Astrocyte of the hippocampus (primary cell): ENCODE measurements at places on chromosomes 3 and 15.

DNA sequence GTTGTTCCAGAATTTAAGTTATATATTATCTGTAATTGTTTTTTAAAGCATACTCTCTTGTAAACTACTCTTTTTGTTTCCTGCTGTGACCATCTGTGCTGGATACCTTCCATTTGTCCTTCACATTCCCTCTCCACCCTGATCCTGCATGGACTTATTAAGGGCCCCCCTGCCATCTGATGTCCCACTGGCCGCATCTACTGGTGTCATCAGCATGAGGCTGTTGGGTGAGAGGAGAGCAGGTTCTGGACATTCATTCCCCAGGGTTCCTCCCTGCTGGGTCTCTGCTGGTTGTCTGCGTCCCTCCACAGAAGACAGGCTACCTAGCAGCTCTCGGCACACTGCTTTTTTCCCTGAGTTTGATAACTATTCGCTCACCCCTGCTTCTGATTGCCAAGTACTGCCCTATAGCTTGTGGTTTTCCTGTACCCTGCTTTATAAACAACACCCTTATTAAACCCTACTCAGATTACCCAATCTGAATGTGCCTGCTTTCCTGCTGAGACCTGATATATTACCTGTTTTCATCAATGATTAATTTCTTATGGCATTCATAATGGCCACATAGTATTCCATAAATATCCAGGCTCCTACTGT is 7.7 kb downstream of the CMTM8 start:
- DNase-seq = no peak

DNA sequence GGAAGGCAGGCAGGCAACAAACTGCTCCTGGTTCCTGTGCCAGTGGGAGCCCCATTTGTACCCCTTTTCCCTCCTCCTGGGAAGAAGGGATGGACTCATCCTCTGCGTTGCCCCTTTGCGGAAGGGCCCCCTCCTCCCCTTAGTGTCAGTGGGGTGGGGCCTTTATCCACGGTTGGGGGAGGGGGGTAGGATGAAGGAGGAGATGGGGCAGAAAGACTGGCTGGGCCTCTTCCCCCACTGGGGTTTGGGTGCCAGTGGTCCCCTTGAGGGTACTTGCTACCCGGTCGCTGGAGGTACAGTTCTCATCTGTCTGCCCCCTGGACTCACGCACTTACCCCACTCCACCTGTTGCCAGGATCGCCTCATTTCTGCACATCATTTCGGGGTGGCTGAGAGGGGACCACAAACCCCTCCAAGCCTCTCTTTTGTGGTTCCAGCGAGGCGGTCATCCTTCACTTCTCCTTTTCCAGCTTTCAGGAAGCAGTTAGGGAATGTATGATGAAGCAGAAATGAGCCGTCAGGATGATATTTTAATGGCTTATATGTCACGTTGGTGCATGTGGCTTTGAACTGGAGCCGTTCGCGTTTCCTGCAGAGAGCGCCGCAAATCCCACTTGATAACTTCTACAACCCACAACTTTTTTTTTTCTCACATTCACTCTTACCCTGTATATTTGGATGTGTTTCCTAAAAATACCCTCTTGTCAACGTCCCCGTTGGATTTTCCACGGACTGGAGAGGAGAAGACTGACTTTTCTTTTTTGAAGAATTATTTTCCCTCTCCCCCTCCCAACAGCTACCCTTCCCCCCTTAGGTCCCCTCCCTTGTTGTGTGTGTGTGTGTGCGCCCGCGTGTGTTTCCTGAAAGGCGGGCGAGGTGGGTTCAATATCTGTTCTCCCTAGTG is at the start of gene ZIC4:
Gene ZIC4, minus strand, starts transcription at position 516 of the 904 bp plus-strand sequence. CDS start 3,746 bp downstream, outside the sequence.
- no peak for DNase-seq

DNA sequence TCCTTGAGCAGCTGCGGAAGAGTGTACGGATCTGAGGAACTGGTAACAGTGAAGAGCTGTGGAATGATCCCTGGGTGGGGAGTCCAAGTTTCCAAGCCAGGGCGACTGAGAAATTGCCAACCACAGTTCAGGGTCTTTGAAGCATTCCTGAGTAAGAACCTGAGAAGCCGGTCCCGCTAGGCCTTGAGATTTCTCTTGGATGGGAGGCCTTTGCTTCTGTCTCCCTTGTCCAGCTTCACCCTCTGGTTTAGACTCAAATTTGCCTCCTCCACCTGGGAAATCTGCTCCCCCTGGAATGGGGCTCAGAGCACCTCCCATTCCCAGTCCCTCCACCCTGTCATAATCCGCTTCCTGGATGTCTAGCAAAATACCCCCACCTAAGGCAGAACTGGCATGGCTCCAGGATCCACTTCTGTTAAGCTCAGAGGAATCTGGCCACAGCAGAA is 127.7 kb upstream of the DLG1 start:
- peak; percentile 90 for DNase-seq

GRCh38 chr15:92614301-92614700 is 41.3 kb downstream of the FAM174B start:
- no peak for DNase-seq

DNA sequence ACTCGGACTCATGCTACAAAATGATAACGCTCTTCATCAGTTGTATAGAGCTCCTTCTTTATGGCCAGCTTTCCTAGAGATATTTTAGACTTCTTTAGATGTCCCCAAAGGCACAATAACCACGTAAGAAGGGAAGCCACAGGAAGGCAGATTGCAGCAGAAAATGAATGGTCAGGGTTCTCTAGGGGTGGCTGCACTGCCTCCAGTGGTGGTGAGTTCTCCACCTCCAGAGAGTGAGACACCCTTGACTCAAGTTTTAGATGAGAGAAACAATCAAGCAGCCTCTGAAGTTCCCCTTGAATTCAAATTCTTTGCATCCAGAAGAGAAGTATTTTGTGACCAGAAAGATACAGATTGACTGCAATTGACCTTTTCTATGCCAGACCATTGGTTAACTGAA is 191.5 kb downstream of the TP63 start:
- no peak for DNase-seq

DNA sequence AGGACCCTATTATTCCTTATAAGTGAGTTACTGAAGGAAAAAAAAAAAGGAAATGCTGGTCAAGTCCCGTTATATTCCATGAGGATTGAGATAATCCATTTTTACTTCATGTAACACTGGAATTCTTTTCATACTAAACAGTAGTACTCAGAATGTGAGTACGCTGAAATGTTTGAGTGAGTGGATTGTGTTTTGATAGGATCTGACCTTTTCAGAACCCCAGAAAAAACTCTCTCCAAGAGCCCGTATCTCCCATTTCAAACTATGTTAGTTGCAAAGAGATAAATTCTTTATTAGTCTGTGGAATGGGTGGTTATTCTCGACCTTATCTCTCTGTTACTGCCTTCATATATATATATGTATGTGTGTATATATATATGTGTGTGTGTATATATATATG is 2.5 kb upstream of the LPP start:
- peak; percentile 46 for DNase-seq

- DNase-seq = no peak
Measured at GRCh38 chr15:40128766-40129660, 20.3 kb upstream of the BMF start.

GRCh38 chr3:113374078-113374477 is 67.2 kb downstream of the CFAP44 start:
- no peak for DNase-seq

DNA sequence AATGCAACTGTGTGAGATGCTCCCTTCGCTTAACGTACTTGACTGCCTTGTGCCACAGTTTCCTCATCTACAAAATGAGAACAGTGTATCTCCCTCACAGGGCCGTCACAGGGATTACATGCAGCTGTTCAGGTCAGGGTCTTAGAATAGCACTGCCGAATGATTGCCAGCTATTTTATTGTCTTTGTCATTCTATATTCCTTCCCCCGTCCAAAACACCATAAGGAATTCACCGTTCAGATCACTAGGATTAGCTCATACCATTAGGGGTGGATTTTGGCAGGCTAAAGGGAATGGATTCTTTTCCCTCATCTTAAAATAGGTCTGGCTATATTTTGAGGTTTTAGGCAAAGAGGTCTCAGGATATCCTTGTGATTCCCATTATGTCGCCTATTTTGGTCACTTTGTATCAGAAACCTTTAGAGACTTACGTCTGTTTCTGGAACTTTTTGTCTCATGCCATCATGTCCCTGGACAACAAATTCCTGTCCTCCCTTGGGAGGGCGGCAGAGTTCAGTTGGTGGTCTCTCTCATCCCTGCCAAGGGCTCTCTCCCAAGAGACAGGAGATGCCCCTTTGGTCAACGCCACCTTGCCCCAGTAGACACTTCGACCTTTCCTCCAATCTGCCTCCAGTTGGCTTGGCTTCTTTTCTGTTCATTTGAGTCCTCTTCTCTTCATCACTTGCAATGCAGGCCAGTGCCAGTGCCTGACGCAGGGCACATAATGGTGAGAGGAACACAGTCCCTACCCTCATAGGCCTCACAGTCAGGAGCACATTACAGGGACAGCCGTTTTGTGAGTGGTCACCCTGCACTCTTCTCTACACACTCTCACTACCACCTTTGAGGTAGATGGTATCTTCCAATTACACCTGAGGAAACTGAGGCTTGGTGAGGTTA is 171.6 kb upstream of the BHLHE40 start:
- no peak for DNase-seq

DNA sequence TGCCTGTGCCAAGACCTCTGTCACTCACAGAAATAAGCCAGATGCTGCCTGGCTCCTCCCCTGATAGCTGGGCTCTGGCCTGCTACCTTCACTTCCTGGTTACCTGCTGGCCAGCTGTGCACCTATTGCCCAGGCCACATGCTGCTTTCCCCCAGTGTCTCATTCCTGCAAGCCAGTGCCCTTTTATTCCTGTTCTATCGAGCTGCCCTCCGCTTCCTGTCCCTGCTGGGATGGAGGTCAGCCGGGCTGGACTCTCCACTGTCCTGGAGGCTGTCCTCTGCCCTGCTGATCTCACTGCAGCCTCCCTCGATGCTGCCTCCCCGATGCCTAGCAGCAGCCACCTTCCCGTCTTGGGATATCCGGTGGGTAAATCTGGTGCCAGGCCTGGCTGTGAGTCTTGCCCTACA is 37.0 kb upstream of the SNRPA1 start:
- no peak for DNase-seq

- no peak for DNase-seq
Measured at GRCh38 chr3:47019201-47019600, 39.7 kb downstream of the NBEAL2 start.

- peak; percentile 57 for DNase-seq
Measured at GRCh38 chr3:128317101-128317697, 149.5 kb downstream of the DNAJB8 start.

DNA sequence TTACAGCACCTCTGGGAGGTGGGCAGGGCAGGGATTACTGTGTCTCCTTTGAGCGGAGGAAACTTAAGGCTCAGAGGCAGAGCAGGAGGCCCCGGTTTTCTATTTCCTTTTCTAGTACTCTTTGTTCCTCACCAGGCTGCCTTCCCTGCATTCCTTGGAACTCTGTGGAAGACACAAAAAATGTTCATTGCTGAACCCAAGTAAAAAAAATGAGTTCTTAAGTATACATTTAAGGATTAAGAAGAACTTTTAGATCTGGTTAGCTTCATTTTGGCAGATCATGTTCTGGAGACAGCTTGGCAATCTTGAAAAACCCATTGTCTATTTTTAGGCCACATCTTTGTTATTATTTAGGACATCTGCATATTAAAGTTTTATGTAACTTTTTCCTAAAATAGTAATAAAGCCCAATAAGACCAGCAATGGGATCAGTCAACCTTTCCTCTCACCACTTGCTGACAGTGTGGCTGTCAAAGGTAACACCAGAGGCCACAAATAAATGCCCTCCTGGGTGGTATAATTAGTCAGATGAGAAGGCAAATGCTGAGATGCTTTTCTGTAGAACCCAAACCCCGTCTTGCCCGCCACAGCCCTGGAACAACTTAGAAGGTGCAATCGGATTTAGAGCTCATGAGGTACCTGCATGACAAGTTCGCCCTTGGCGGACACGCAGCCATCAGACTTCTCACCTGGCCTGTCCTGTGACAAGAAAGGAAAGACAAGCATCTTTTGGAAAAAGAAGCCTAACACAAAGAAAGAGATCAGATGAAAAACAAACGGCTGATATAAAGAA is 97.2 kb downstream of the DGKG start:
- DNase-seq = no peak

DNA sequence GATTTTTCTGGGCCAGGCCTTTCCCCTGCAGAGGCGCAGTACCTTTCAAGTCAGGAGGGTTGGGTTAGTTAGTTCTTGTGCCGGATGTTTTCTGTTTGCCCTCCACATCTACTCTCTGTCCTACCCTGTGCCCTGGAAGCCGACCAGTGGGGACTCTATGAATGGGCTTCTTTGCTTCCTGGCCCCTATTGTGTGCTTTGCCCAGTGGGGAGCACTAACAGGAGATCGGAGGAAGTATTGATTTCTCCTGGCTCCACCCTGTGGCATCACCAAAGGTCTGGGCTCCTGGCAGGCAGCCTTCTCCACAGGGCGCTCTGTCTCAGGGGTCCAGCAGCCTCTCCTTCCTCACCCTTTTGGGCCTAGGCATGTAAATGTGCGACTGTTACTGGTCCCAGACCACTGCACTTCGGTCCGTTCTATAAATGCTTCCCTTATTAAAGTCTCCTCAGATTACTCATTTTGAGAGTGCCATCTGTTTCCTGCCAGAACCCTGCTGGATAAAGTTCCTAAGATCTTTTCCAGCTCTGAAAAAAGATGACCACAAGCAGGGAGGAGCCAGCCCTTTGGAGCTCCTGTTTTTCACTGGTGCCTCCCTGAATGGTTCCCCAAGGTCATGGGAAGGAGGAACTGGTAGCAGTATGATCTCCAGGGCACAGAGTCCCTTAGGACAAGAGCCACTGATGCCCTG is 44.5 kb downstream of the CTDSPL start:
- peak; percentile 68 for DNase-seq

DNA sequence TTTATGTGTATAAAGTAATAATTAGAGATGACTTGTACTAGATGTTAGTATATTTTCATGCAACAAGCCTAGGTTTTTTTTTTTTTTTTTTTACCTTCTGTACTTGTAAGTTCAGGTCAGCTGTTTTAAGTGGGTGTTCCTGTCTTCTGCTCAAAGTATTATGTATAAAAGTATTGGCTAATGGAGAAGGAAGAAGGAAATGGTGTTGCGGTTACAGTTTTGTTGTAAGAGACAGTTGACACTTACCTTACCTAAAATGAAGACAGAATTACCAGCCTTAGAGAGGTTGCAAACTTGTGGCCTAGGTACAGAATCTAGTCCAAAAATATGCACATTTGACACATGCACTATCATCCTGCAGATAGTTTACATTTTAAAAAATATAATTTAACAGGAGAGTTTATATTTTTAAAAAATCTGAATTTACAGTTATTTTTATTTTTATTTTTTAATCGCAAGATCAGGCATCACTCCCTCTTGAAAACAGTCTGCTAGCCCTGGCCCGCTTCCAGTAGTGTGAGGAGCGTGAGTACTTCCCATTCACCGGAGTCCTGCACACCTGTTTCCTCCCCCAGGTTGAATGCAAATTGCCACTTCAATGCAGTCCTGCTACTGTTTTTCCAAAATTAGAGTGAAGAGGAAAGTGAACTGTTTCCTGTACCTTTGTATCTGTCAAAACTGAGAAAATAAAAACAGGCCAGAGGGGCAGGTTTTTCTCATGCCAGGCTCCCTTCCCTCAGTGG is 224.3 kb upstream of the SOX2 start:
- DNase-seq = no peak

DNA sequence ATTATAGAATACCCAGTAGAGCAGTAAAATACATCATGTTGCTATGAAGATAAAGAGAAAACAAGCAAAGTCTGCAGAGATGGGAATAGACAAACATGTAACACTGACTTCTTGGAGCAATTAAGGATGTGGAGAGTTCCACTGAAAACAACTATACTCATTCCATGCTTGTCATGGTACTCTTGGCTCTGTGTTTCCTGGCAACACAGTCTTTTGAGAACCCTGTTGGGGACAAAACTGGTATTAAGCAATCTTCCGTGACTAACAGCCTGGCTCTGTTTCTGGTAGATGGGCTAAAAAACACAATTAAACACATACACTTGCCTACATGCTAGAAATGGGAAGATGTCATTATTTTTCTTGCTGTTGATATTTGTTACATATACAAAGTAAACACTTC is 1212.3 kb upstream of the GBE1 start:
- peak; percentile 8 for DNase-seq
